ENCODE measurements at places on chromosomes 7 and 10.

DNA sequence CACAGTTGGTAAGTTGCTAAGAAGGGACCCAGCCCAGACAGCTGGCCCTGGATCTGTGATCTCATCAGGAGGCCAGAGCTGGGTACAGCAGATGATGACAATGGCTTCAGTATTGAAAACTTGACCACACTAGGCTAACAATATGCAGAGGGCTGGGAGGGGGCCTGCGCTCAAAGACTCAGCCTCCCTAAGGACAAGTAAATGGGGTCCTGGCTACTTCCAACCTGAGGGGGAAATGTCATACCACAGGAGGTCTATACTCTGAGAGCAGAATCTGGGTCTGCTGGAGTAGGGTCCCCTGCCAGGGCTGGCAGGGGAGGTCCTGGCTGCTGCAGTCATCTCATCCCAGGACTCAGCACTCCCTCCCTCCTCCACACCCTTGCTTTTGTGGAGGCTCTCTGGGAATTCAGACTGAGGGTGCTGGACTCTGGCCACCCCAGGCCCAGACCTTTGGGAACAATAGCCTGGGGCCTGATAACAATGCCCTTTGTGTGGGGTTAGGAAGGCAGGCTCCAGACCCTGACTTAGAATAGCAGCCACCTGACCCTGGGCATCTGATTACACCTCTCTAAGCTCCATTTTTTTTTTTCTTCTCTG lies 1.4 kb downstream of the FXYD4 start:
- no peak for DNase-seq

GRCh38 chr7:1812509-1813393 lies 142.7 kb downstream of the ELFN1 start:
- no peak for DNase-seq

DNA sequence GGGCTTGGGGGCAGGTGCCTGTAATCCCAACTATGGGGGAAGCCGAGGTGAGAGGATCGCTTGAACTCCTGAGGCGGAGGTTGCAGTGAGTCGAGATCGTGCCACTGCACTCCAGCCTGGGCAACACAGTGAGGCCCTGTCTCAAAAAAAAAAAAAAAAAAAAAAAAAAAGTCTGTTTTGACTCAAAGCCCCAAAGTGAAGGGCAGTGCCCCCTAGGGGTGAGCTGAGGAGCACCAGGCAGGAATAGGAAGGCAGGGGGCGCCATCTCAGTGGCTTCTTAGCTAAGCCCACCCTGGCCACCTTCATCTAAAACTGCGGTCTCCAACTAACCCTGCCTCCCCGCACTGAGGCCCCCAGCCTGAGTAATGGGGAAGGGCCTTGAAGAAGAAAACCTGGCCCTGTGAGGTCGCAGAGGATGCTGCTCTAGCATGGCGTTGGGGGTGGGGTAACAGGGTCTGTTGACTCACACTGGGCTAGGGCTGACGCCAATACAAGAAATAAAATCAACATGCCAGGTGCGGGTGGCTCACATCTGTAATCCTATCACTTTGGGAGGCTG lies 9.8 kb downstream of the PODXL start:
- DNase-seq: no peak

DNA sequence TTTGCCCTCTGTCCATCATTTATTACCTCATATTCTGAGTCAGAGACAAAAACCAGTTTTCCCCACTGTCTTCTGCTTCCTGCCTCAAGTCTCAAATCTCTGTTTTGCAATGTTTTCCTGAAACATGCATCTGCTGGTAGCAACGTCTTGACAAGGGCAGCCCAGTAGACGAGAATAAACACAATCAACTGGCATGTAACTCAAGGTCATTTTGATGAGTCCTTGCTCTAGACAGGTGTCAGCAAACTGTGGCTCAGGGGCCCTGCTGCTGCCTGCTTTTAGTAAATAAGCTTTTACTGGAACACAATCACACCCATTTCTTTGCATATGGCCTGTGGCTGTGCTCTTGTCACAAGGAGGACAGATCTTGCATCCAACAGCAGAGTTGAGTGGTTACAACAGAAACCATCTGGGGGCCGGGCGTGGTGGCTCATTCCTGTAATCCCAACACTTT lies 59.8 kb downstream of the ITIH5 start:
- DNase-seq: no peak
